HepG2 (cell line): ENCODE measurements at places on chromosomes 7 and 10. TPM values are rescaled to one million over a fixed set of nuclear protein-coding genes. Genes with fewer than 3 reads are reported as not detected.
A peak's percentile ranks its signal among the peaks of the same experiment; 100 is the strongest.

DNA sequence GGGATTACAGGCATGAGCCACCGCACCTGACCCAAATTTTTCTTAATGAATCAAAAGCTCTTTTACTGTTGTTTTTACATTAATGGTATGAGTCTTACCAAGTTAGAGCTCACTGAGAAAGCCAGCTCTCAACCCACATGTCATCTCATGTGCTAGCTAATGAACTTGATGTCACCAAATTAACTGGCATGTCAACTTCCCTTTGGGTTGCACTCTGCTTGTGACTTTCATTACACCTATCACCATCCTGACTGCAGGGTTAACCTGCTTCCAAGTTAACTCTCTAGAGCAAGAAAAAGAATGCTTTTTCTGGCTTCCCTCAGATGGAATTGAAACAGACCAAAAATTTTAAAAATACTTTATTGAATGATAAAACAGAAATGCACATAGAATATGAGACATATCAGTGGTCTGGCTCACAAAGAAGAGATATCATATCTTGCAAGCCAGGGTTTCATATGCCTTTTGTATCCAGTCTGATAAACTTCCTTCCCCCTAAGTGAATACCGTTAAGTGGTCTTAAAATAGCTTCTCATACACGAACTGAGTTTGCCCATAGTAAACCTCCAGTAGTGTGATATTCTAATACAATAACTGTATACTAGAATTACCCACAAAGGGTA is 42.9 kb upstream of the TRIM24 start:
- no peaks in the 10 kb centered on the region for H3K36me3 ChIP-seq
- no peaks in the 10 kb centered on the region for H3K27me3 ChIP-seq
- H3K4me1 ChIP-seq: peaks cover 32% of the 10 kb centered on the region
- no peak for DNase-seq

DNA sequence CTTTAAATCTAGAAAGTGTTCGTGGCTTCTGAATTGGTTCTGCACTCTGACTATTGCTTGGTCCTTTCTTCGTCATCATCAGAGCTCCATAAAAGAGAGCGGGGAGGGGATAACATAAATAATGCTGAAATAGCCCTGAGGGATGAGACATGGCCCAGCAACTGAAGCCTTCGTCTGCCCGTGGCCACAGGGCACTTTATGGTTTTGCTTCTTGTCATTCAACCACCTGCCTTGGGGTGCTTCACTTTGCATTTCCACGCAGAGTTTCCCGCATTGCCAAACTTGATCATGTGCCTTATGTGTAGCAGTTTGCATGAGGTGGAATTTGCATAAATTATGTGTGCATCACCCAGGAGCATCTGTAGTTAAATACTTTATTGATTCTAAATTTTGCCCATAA is 15.9 kb downstream of the GSTO2 start:
- H3K36me3 ChIP-seq: no peaks in the 10 kb centered on the region
- peaks cover 85% of the 10 kb centered on the region for H3K4me1 ChIP-seq
- no peak overlapping the region for H3K27ac ChIP-seq
- no peak for DNase-seq
- H3K4me3 ChIP-seq: no peak overlapping the region
- H3K27me3 ChIP-seq: no peaks in the 10 kb centered on the region

- H3K27ac ChIP-seq: no peak overlapping the region
- no peaks in the 10 kb centered on the region for H3K36me3 ChIP-seq
- no peaks in the 10 kb centered on the region for H3K4me1 ChIP-seq
- H3K27me3 ChIP-seq: no peaks in the 10 kb centered on the region
- no peak for DNase-seq
Observed at GRCh38 chr7:7417851-7418250, 117.8 kb downstream of the COL28A1 start.

- no peaks in the 10 kb centered on the region for H3K4me1 ChIP-seq
- no peak overlapping the region for H3K27ac ChIP-seq
- no peaks in the 10 kb centered on the region for H3K27me3 ChIP-seq
- no peak overlapping the region for H3K4me3 ChIP-seq
Observed at GRCh38 chr10:119675483-119676170, 24.4 kb downstream of the BAG3 start.

DNA sequence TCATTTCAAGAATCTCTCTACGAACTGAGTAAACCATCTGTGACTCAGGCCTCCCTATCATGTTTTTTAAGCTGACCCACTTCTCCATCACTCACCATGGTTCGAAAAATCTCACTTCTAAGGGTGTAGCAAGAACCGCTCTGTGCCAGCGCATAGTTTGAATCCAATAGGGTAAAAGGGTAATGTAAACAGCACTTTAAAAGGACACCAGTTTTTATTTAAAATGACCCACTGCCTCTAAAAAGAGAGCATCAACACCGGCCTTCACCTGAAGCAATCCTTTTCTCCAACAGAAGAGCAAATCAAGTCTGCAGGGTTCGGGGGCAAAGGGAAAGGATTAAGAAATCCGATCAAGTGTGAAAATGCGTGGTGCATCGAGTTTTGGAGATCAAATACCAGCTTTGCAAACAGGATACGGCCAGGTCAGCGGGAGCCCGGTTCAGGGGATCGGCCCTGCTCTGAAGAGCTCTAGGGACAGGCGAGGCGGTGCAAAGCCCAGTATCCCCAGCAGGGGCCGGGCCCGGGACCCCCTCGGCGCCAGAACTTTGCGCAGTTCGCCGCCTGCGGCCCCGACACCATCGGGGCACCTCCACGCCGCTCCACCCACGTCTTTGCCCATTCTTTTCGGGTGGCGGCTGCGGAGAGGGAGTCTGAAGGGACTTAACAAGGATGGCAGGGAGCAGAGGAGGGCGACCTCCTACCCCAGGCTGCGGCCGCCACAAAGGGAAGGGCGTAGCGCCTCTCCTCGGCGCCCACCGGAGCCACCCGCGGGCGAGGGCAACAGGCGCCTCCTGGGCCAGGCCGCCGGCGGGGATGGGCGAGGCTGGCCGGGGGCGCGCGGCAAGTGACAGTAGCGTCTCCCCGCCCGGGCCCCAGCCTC is 842 bp downstream of the NMT2 start:
- H3K4me1 ChIP-seq: peaks cover 60% of the 10 kb centered on the region
- H3K4me3 ChIP-seq: peak overlapping the region; percentile 100
- H3K27me3 ChIP-seq: no peaks in the 10 kb centered on the region
- peak overlapping the region; percentile 89 for H3K27ac ChIP-seq
- DNase-seq: peak; percentile 47

- H3K27ac ChIP-seq: no peak overlapping the region
- H3K4me3 ChIP-seq: no peak overlapping the region
- no peak for DNase-seq
- no peaks in the 10 kb centered on the region for H3K36me3 ChIP-seq
- H3K4me1 ChIP-seq: peaks cover 15% of the 10 kb centered on the region
- H3K27me3 ChIP-seq: no peaks in the 10 kb centered on the region
Observed at GRCh38 chr7:135957627-135958026, 19.5 kb downstream of the MTPN start.

The TUBAL3 gene
- 0.07 TPM in 1 of 2 replicates, not detected in the other for total RNA-seq

DNA sequence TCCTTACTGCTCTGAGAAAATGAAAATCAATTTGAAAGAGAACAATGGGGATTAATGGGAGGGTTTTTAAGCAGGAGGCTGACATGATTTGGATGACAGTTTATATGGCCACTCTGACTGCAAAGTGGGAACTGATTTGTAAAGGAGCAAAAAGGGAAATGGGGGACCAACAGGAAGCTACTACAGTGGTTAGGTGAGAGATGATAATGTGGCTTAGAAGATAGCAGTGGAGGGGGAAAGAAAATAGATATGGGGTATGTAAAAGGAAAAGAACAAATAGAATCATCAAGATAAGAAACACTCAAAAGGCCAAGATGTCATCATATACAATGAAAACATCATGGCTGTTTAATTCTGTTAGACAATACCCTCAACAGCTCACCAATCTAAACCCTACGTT is 177.5 kb downstream of the ANK3 start:
- no peaks in the 10 kb centered on the region for H3K27me3 ChIP-seq
- H3K27ac ChIP-seq: no peak overlapping the region
- H3K4me1 ChIP-seq: no peaks in the 10 kb centered on the region
- H3K4me3 ChIP-seq: no peak overlapping the region
- DNase-seq: no peak
